ENCODE measurements at places on chromosomes 6 and 20.

DNA sequence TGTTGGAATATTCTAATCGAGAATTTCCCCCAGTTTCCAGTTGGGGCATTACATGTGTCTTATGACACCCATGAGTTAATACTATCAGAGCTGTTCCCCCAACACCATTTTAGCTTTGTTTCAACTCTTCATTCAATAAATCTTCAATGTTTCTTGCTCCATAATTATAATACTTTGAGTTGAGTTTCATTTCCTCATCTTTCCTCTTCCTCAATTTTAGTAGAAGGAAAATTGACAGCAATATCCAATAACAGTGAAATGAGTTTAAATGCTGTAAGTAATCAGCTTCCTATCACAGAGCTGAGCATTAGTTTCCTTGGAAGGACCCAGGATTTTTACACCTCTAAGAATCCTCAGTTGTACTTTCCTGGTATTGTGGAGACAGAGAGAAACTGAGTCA lies 1.0 kb upstream of the STMND1 start:
- DNase-seq, result no peak

DNA sequence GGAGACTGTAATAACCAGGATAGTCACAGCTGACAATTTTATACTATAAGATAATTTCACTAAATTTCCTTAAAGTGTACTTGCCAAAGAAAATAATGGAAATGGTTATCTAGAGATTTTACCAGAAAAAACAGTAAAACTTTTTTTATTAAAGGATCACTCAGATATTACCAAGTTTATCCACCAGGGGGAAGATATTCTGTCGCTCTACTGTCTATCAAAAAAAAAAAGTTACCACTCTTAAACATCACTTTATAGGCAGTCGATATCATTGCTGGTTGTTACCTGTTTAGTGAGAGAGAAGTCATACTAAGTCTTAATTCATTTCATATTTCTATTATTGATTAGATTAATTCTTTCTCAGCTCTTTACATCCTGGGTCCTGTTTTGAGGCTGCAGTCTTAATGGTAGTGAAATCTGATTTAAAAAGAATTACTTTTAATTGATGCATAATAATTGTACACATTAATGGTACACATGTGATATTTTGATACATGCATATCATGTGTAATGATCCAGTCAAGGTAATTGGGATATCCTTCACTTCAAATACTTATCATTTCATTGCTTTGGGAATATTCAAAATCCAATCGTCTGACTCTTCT lies 18.9 kb downstream of the L3MBTL3 start:
- no peak for DNase-seq

- no peak for DNase-seq
Observed at GRCh38 chr6:56424542-56425083, 177.2 kb upstream of the COL21A1 start.

- no peak for DNase-seq
Observed at GRCh38 chr6:84638286-84638685, 126.1 kb downstream of the TBX18 start.

GRCh38 chr20:34566978-34567891 lies 8.7 kb downstream of the MAP1LC3A start:
- no peak for DNase-seq

- DNase-seq, result no peak
Observed at GRCh38 chr6:42269553-42269952, 51.9 kb upstream of the MRPS10 start.

GRCh38 chr6:43949551-43949991 lies 177.7 kb downstream of the MRPL14 start:
- no peak for DNase-seq

Data from SHP77 (cell line).